ENCODE measurements at places on chromosomes 12 and 14.
A peak's percentile ranks its signal among the peaks of the same experiment; 100 is the strongest.

DNA sequence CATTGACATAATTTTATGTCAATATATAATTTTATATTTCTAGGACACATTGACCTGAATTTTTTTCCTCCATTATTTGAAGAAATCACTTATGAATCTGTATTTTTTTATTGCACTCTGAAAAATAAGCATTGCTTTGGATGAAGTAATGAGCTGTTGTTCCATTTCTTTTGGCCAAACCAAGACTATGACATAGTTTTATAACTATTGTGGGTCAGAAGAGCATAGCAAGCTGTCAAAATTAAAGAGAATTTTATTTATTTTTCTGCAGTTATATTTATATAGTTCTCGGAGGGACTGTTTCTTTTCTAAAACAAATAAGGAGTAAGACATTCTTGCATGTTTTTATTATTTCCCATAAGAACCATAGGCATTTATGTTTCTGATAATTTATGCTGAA lies 8.5 kb downstream of the C12orf75 start:
- no peak for DNase-seq
- H3K4me1 ChIP-seq, result peaks cover 8% of the 10 kb centered on the region
- H3K36me3 ChIP-seq, result peaks cover 4% of the 10 kb centered on the region
- H3K27ac ChIP-seq, result no peak overlapping the region
- H3K4me3 ChIP-seq, result no peak overlapping the region

DNA sequence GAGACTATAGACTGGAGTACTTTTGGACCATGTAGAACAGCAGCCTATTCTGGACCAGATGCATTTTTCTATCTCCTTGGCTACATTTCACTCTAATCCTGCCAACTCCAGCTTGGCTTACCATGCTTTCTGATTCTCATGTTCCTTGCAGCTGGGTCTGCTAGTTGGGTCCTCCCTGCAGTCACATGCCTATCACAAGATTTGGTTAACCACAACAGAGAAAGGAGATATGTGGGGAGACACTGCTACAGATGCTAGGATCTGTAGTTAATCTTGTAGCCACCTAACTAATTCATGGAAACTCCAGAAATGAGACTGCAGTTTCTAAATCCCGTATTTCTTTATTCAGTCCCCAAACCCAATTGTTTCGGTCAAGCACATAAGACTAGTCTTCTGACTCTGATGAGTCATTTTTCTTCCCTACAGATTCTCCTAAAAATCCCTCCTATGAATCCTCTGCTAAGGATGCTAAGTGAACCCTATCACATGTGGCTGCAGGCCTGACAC lies 410.6 kb downstream of the DAD1 start:
- H3K27ac ChIP-seq, result no peak overlapping the region
- H3K36me3 ChIP-seq, result no peaks in the 10 kb centered on the region
- DNase-seq, result no peak

DNA sequence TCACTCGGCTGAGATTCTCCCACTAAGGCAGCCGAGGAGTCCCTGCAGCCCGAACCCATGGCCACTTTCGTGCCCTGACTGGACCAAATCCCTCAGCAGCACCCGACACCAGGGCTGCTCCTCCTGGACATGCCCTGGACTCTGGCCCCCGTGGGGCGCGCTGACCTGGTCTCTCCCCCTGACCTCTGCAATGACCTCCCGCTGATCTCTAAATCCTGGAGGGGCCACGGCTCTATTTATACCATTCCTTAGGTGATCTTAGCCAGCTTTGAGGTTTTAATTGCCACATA lies 148.4 kb downstream of the PIWIL1 start:
- no peaks in the 10 kb centered on the region for H3K27me3 ChIP-seq
- peaks cover 16% of the 10 kb centered on the region for H3K4me1 ChIP-seq
- no peak overlapping the region for H3K4me3 ChIP-seq
- H3K36me3 ChIP-seq, result no peaks in the 10 kb centered on the region
- DNase-seq, result no peak

DNA sequence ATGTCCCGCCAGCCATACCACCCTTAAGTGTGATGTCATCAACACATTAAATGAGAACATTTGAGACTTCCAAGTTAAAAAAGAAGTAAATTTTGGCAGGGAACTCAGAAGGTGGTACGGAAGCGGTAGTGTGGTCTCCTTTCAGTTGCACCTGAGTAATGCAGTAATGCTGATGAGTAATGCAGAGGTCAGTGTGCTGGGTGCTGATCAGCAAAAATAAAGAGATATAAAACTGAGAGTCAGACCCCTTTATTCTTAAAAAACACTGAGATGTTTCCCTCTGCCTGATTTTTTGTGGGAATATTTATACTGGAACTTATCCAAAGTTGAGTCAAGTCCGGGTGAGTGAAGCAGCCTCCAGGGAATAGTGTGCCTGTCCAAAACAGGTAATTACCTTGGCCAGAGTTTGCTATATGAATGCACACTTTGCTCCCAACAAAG lies 370.6 kb upstream of the PRICKLE1 start:
- H3K27me3 ChIP-seq, result no peaks in the 10 kb centered on the region
- no peaks in the 10 kb centered on the region for H3K36me3 ChIP-seq
- no peaks in the 10 kb centered on the region for H3K4me1 ChIP-seq
- no peak for DNase-seq
- no peak overlapping the region for H3K27ac ChIP-seq
- H3K4me3 ChIP-seq, result no peak overlapping the region

- H3K27me3 ChIP-seq, result no peaks in the 10 kb centered on the region
- H3K4me3 ChIP-seq, result no peak overlapping the region
- H3K36me3 ChIP-seq, result no peaks in the 10 kb centered on the region
These were observed 113.1 kb upstream of the TMCC3 start for GRCh38 chr12:94763462-94763861.

DNA sequence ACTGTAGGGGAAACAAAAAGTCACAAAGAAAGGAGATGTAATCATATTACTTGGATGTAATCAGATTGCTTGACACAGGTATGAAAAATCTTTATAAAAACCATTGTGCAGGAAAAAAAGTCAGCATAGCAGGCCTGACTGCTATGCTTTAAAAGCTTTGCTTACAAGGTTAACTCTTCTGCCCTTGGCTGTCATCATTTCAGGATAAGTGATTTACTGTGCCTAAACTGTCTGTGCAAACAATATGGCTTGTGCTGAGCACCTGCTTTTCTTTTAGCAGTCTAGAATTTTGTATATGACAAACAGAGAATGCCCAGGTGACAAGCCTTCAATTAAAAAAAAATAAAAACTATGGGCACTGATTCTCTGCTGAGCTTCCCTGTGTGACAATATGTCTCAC lies 63.8 kb upstream of the PLEKHG7 start:
- no peak overlapping the region for H3K27ac ChIP-seq
- H3K4me1 ChIP-seq, result no peaks in the 10 kb centered on the region
- no peaks in the 10 kb centered on the region for H3K36me3 ChIP-seq

- no peak overlapping the region for H3K4me3 ChIP-seq
- no peaks in the 10 kb centered on the region for H3K27me3 ChIP-seq
- H3K36me3 ChIP-seq, result peaks cover 29% of the 10 kb centered on the region
- H3K4me1 ChIP-seq, result peaks cover 10% of the 10 kb centered on the region
- DNase-seq, result peak; percentile 78
These were observed 20.5 kb downstream of the SARNP start for GRCh38 chr12:55797068-55797467.

GRCh38 chr12:108345716-108346633 lies 6.9 kb upstream of the CMKLR1 start:
- H3K36me3 ChIP-seq, result no peaks in the 10 kb centered on the region
- H3K27ac ChIP-seq, result no peak overlapping the region
- H3K27me3 ChIP-seq, result no peaks in the 10 kb centered on the region
- peaks cover 9% of the 10 kb centered on the region for H3K4me1 ChIP-seq
- no peak overlapping the region for H3K4me3 ChIP-seq

GRCh38 chr12:111430433-111431353 lies 25.0 kb downstream of the SH2B3 start:
- no peaks in the 10 kb centered on the region for H3K27me3 ChIP-seq
- H3K4me1 ChIP-seq, result peaks cover 7% of the 10 kb centered on the region
- DNase-seq, result no peak
- H3K27ac ChIP-seq, result no peak overlapping the region

GRCh38 chr14:36478782-36479181 lies 41.2 kb downstream of the NKX2-1 start:
- no peak overlapping the region for H3K27ac ChIP-seq
- H3K27me3 ChIP-seq, result peaks cover 94% of the 10 kb centered on the region
- no peaks in the 10 kb centered on the region for H3K4me1 ChIP-seq
- DNase-seq, result no peak
- H3K36me3 ChIP-seq, result no peaks in the 10 kb centered on the region

GRCh38 chr12:104133321-104133720 lies 4.7 kb downstream of the NFYB start:
- no peaks in the 10 kb centered on the region for H3K27me3 ChIP-seq
- no peak overlapping the region for H3K4me3 ChIP-seq
- no peak overlapping the region for H3K27ac ChIP-seq
- H3K36me3 ChIP-seq, result peaks cover 9% of the 10 kb centered on the region
- H3K4me1 ChIP-seq, result peaks cover 18% of the 10 kb centered on the region

GRCh38 chr12:42076976-42077375 lies 67.7 kb downstream of the GXYLT1 start:
- no peak overlapping the region for H3K4me3 ChIP-seq
- DNase-seq, result no peak
- H3K36me3 ChIP-seq, result no peaks in the 10 kb centered on the region
- no peak overlapping the region for H3K27ac ChIP-seq
- H3K4me1 ChIP-seq, result no peaks in the 10 kb centered on the region
